ENCODE measurements at places on chromosomes 1 and 21. TPM values are rescaled to one million over a fixed set of nuclear protein-coding genes. Genes with fewer than 3 reads are reported as not detected.

The ZCCHC17 gene
- total RNA-seq: 9.7 TPM

The CORT gene
- not detected for total RNA-seq

The SLFNL1 gene
- not detected for total RNA-seq

- no peaks in the 10 kb centered on the region for H3K27me3 ChIP-seq
- H3K4me3 ChIP-seq: no peak overlapping the region
- peak overlapping the region; percentile 94 for H3K27ac ChIP-seq
Observed at GRCh38 chr1:201887116-201887866, 1.4 kb upstream of the SHISA4 start.

- DNase-seq: no peak
- no peak overlapping the region for H3K4me3 ChIP-seq
- no peak overlapping the region for H3K27ac ChIP-seq
- H3K4me1 ChIP-seq: no peaks in the 10 kb centered on the region
- no peaks in the 10 kb centered on the region for H3K27me3 ChIP-seq
Observed at GRCh38 chr1:91768120-91768519, 117.8 kb downstream of the TGFBR3 start.

GRCh38 chr21:37626320-37626719 lies 259.7 kb downstream of the DYRK1A start:
- no peaks in the 10 kb centered on the region for H3K36me3 ChIP-seq
- no peak overlapping the region for H3K4me3 ChIP-seq
- no peak overlapping the region for H3K27ac ChIP-seq
- no peaks in the 10 kb centered on the region for H3K4me1 ChIP-seq
- no peaks in the 10 kb centered on the region for H3K27me3 ChIP-seq
- no peak for DNase-seq

GRCh38 chr1:190138266-190138665 lies 339.4 kb downstream of the BRINP3 start:
- no peak for DNase-seq
- H3K4me3 ChIP-seq: no peak overlapping the region
- no peak overlapping the region for H3K27ac ChIP-seq
- H3K27me3 ChIP-seq: no peaks in the 10 kb centered on the region

DNA sequence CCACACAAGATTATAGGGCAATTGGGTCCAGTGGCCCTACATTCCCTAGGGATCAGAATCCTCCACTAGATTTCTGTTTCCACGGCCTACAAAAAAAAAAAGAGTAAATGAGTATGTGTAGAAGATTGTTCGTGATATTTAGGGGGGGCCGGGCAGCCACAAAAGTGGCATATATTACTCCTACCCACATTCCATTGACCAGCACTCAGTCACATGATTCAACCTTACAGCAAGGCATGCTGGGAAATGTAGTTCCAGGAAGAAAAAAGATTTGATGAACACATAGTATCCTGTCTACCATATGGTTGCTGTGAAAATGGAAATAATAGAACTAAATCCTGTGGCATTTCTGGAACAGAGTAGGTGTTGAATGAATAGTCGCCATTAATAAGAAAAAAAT lies 43.4 kb upstream of the GJB5 start:
- H3K4me1 ChIP-seq: no peaks in the 10 kb centered on the region
- no peaks in the 10 kb centered on the region for H3K36me3 ChIP-seq
- peaks cover 3% of the 10 kb centered on the region for H3K27me3 ChIP-seq
- H3K27ac ChIP-seq: no peak overlapping the region
- DNase-seq: no peak

The EPHA2 gene
- total RNA-seq: 42.7 TPM

- no peak overlapping the region for H3K4me3 ChIP-seq
- no peaks in the 10 kb centered on the region for H3K27me3 ChIP-seq
- no peak for DNase-seq
- H3K36me3 ChIP-seq: no peaks in the 10 kb centered on the region
- H3K4me1 ChIP-seq: no peaks in the 10 kb centered on the region
Observed at GRCh38 chr1:38293567-38293966, 247.0 kb upstream of the POU3F1 start.

GRCh38 chr1:59691261-59691660 lies 123.5 kb upstream of the HOOK1 start:
- no peaks in the 10 kb centered on the region for H3K27me3 ChIP-seq
- no peak for DNase-seq
- H3K36me3 ChIP-seq: no peaks in the 10 kb centered on the region
- no peaks in the 10 kb centered on the region for H3K4me1 ChIP-seq
- no peak overlapping the region for H3K4me3 ChIP-seq
- no peak overlapping the region for H3K27ac ChIP-seq

The TNFRSF4 gene
- total RNA-seq: 4.8 TPM
